ENCODE measurements at places on chromosomes 5 and 9.

DNA sequence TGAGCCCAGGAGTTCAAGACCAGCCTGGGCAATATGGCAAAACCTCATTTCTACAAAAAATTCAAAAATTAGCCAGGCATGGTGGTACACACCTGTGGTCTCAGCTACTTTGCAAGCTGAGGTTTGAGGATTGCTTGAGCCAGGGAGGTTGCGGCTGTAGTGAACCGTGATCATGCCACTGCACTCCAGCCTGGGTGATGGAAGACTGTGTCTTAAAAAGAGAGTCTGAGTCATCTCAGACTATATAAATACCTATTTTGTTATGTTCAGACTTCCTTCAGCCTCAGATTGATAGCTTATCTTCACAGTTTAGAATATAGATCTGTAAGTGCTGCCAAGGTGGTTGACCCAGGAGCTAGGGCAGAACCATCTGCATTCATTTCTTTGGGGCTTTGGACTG lies 1.6 kb upstream of the PAIP2 start:
- DNase-seq, result no peak

- no peak for DNase-seq
Observed at GRCh38 chr5:132102944-132103331, 29.3 kb downstream of the CSF2 start.

- DNase-seq, result no peak
Observed at GRCh38 chr9:127185931-127186781, 63.7 kb upstream of the ANGPTL2 start.

DNA sequence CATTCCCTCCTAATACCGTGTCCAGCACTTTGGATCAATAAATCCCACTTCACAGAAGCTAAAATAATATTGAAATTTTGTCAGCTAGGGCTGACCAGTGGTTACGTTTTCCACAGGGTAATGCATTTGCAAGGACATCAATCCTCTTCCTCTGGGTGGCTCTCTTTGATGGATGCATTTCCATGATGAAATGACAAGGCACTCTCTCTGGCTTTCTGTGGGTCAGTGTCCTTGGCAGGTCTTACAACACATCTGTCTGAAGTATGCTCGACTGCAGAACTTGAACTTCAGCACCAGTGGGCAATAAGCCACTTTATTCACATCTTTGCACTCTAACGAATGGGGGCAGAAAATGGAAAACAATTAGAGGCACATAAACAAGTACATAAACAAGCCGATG lies 330.1 kb downstream of the ADAMTS6 start:
- no peak for DNase-seq

DNA sequence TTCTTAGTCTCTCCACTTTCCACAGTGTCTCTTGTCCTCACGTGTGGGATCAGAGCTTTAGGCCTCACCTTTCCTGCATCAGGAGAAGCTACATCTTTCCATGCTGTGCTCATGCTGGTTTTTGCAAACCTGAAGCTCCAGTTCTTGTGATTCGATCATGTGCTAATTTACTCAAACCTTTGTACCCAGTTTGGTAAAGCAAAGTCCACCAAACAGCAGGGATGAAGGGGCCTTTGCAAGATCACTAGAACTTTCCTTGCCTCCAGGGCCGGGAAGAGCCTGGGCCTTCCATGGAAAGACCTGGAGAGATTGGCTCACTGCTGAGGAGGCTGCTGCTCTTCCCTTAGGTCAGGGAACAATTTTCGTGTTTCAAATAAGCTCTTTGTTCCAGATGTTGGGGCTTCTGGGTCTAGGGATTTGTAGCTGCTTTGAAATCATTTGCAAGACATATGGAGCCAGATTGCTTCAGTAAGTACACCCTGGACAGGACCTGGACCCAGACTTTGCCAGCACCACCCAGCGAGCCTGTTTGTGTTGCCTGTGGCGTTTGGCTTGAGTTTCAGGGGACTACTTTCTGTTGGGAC lies 18.7 kb upstream of the SPATA31E1 start:
- no peak for DNase-seq

DNA sequence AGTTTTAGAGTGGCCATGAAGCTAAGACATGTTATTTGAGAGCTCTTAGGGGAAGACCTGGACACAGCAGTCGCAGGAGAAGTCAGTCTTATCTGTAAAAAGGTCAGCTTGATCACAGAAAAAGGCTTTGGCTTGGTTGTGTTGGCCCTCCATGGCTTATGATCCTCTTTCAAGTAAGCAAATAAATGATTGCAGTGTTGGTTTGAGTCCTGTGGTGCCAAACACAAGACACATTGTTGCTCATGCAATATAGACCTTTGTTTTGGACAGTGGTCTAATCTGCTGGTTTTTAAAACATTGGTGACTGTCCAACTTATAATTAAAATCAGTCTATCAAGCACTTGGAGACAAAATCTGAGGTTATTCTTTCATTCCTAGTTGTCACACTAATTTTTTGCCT lies 54.0 kb downstream of the DOCK8 start:
- no peak for DNase-seq

- DNase-seq, result no peak
Observed at GRCh38 chr5:97548739-97549080, 365.7 kb upstream of the RIOK2 start.

DNA sequence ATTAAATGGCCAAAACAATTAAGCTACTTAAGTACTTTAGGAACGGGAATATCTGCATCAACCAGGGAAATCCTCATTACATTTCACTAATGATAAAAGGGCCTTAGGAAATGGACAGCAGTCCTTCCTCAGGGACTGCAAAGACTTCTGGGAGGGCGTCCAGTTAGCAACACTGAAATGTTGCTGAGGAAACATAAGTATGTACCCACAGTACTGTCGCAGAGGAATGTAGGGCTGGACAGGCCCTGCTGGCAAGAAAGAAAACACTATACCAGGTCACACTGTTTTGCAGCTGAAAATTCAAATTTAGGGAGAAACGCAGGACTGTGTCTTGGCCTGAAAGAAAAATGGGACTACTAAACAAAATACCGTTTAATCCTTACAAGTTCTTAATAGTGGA lies 1.3 kb downstream of the C5orf15 start:
- DNase-seq, result no peak

DNA sequence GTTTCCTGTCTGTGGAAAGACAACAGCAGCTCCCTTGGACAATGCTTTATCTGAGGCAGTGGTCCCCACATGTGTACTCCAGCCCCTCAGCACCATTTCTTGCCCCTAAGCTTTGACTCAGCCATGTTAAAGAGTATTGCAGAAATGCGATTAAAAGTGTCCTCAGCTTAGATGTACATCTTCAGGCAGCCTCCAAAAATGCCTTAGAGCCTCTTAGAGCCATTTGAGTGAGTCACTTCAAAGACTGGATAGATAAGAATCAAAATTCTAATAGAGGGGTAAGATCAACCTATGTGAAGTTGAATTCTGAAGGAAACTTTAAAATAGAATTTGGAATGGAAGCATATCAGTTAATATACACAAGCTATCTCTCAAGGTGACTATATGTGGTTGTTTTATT lies 296.3 kb downstream of the ADAMTS6 start:
- no peak for DNase-seq

- no peak for DNase-seq
Observed at GRCh38 chr5:135382106-135382790, 16.8 kb downstream of the MACROH2A1 start.

- no peak for DNase-seq
Observed at GRCh38 chr9:84852617-84853301, 183.2 kb downstream of the NTRK2 start.

DNA sequence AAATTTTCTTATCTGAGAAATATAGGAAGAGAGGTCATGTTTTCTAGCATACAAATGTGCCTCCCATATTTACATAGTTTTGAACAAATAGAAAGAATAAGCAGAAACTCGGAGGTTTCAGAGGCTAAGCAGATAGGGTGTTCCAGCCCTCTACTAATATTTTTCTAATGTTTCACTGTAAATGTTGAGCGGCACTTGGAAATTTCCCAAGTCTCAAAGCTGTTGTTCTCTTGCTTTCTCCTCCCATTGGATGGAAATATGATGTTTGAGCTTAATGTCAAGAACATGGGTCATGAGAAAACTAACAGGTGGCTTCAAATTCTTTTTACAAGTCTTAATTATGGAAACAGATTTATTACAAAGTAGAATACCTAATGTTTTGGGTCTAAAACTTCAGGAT lies 5.1 kb downstream of the SPINK1 start:
- DNase-seq, result no peak

GRCh38 chr5:141878186-141878710 lies at the start of gene PCDH1:
Gene PCDH1 (minus strand): TSS chr5:141878410. CDS start chr5:141878262, 148 bp downstream.
- peak; percentile 32 for DNase-seq

- no peak for DNase-seq
Observed at GRCh38 chr9:128011071-128011817, 30.5 kb upstream of the EEIG1 start.

GRCh38 chr5:142626786-142627185 lies 59.1 kb downstream of the FGF1 start:
- DNase-seq, result no peak

DNA sequence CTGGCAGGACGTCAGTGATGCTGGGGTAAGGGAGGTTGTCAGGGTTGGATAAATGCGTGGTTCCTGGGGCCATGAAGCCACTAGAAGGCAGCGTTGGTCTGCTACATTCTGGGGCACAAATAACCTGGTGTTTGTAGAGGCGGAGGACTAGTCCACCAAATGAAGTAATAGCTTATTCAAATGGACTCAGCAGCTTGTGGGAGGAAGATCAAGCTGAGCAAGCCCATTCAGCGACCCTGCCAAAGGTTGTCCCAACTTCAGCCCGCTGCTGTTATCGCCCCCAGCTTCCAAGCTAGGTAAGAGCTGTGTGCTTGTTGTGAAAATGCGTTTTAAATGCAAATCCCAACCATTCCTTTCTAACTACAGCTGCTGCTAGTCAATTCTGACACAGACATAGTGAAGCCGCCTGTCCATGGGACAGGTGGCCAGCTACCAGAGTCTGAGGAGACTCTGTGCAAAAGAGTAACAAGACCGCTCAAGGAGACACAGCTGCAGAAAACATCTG lies 7.6 kb upstream of the FAM240B start:
- no peak for DNase-seq

- DNase-seq, result no peak
Observed at GRCh38 chr9:76560481-76560922, 101.5 kb downstream of the GCNT1 start.

DNA sequence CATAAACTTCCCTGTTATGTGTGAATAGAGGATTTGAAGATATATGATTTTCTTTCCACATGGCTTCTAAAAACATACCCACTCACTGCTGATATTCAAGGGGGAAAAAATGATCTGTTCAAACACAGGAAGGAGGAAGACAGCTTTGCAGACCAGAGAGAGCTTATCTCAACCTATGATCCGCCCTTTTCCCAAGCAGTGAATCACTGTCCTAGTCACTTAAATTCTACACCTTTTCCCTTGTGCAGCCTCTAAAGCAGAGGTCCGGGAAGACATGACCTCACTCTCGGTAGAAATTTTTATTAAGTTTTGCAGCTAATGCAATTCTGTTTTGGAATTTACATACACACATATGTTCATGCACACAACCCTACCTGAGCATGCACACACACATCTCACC lies 197.2 kb downstream of the DIRAS2 start:
- no peak for DNase-seq

DNA sequence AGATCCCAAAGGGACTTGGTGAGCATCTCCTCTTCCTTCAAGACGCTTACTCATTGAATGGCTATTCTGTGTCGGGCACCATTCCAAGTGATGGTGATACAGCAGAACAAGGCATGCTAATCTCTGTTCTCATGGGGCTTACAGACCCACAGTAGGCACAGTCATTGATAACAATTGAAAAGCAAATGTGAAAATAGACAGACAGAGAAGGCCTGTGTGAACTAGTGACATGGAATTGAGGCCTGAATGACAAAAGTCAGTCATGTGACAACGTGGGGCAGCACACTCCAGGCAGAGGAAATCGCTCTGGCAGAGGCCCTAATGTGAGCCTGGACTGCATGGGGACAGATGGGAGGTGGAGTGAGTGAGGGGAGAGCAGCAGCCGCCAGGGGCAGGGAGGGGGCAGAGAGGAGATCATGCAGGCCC lies 70.7 kb upstream of the CPLX2 start:
- DNase-seq, result peak; percentile 31

GRCh38 chr9:108953983-108954574 lies 19.9 kb downstream of the ABITRAM start:
- peak; percentile 68 for DNase-seq

- DNase-seq, result peak; percentile 13
Observed at GRCh38 chr9:97633859-97634490, 354 bp downstream of the NCBP1 start.

GRCh38 chr5:16538006-16538405 lies 72.4 kb upstream of the ZNF622 start:
- no peak for DNase-seq

GRCh38 chr9:20442461-20443319 lies 179.6 kb downstream of the MLLT3 start:
- no peak for DNase-seq

DNA sequence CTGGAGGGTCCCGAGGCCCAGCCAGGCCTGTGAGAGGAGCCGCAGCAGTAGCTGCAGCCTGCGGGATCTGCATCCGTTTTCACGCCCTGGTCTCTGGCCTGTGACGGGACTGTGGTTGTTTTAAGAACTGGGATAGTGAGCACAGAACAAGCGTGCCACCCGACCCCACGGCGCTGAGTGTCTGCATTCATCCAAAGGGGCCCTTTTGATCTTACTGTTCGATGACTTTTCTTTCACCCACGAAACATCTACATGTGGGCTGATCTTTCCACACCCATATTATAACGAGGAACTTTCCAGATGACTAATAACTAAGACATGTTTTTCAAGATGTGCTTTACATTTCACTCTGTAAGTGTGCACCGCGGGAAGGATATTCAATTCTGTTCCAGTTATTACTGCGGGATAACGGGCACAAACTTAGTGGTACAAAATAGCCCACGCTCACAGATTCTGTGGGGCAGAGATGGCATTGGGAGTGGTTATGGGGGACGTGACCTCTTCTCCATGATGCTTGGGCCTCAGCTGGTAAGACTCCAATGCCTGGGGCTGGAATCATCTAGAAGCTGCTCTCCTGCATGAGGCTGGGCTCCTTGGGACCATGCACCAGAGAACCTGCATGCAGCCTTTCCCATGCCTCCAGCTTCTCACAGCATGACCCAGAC lies 165.0 kb downstream of the SYK start:
- no peak for DNase-seq

GRCh38 chr9:75775966-75776691 lies 114.3 kb upstream of the PCSK5 start:
- no peak for DNase-seq

DNA sequence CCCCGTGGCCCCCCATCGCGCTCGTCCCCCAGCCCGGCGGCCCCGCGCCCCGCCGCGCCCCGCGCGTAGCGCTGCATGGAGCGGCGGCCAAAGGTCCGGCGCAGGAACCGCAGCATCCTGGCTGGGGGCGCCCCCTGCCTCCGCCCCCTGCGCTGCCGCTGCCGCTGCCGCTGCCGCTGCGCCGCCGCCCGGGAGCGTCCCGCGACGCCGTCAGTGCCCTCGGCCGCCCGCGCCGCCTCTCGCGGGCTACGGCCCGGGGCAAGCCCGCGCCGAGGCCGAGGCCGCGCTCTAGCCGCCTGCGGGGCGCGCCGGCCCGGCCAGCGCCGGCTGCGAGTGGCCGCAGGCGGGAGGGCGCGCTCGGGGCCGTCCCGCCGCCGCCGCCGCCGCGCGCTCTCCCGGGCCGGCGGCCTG lies 523 bp downstream of the EPB41L4B start:
- no peak for DNase-seq
